ENCODE measurements at places on chromosomes 12 and 14. TPM values are rescaled to one million over a fixed set of nuclear protein-coding genes. Genes with fewer than 3 reads are reported as not detected.

DNA sequence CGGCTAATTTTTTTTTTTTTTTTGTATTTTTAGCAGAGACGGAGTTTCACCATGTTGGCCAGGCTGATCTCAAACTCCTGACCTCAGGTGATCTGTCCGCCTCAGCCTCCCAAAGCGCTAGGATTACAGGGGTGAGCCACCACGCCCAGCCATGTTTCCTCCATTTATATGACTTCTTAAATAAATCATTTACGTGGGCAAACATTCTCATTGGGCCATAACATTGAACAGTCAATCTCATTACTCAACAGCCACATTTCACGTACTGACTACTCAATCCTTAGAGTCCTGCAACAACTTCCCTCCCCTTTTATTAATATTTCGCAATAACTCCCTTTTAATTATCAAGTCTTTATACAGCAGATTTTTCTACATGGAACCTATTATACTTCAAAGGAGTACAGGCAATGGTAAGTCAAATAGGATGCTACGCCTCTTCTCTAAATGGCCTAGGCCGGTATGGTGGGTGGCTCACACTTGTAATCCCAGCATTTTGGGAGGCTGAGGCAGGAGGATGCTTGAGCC is 7.4 kb upstream of the CSRNP2 start:
- DNase-seq: no peak

GRCh38 chr12:65651060-65651459 is 173.2 kb upstream of the HMGA2 start:
- DNase-seq: no peak

Gene EFS
- 51.2 TPM for polyA plus RNA-seq

Gene HSPB8
- 5.7 TPM for polyA plus RNA-seq

Gene SLC17A8
- 1.1 TPM for polyA plus RNA-seq

GRCh38 chr14:35632271-35632670 is 98.3 kb downstream of the INSM2 start:
- no peak for DNase-seq

Gene LRTM2
- polyA plus RNA-seq: 0.33 TPM
